NCI-H2107 (cell line): ENCODE measurements at places on chromosomes 5 and 9.

DNA sequence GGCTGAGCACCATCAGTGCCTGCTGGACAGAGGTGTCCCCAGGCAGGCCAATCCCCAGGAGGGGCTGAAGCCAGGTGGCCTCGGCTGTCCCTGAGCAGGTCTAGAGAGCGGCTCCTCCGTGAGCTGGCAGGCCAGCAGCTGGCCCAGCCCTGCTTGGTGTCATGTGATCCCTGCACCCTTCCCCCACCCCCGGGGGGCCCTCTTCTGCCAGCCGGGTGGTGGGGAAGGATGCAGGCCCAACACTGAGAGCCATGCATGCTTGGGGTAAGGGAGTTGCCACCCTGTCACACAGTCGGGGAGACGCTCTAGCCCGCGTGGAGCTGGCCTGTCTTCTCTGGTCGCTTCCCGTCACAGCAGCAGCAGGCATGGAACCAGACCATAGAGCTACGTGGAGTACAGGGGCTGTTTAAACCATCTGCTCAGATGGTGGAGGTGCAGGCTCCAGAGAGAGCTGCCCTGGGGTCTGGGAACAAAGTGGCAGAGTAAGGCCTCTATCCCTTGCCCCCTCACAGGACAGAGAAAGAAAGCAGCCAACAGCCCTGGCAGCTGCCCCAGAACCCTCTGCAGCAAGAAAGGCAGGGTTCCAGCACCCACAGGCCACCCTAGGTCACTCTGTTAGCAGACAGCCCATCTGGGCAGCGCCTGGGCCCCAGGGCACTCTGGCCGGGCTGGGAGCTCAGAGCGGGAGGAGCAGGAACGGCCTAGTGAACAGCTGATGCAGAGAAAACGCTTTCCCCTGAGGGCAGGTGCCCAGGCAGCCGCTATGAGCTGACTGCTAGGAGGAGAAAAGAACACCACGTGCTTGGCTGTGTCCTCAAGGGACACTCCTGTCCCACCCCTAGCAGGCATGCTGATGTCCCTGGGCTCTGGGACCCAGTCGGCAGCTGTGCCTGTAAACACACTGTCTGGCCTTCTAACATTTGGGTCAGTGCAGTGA lies 6.8 kb downstream of the RALGDS start:
- DNase-seq = no peak

GRCh38 chr5:114113604-114114003 lies 248.3 kb upstream of the KCNN2 start:
- DNase-seq = no peak

GRCh38 chr5:9619331-9620092 lies 10.6 kb downstream of the TAS2R1 start:
- DNase-seq = no peak

DNA sequence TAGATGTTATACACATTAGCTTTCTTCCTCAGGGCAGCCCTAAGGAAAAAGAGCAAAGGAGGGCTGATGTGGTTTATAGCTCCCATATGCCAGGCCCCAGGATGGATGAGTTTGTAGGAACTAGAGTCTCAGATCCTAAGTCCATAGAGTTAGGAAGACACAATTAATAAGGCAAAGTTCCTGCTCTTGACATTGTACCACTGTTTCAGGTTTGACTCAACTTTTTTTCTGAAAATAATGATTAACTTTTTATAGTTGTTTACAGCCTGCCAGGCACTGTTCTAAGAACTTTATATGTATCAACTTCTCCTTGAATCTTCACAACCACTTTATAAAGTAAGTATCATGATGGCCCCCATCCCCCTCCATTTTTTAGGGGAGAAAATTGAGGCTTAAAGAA lies 339.5 kb downstream of the PDE4D start:
- no peak for DNase-seq

DNA sequence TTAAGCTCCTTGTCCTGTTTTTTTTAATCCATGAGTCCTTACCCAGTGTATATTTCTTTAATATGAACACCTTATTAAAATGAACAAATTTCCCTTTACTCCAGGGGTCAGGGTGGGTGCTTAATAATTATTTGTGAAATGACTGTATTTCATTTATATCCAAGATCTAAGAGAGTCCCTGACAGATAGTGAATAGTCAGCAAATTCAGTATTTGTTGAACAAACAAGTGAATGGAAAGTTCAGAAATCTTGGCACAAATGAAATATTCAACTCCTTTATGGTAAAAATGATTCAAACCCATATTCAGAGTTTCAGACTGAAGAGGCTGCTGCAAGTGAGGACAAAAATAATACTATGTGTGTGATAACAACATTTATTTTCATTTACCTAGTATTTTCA lies 59.9 kb downstream of the ASTN2 start:
- DNase-seq = no peak
